ENCODE measurements at places on chromosomes 13 and 19. TPM values are rescaled to one million over a fixed set of nuclear protein-coding genes. Genes with fewer than 3 reads are reported as not detected.

- H3K4me3 ChIP-seq, result no peak overlapping the region
- no peaks in the 10 kb centered on the region for H3K27me3 ChIP-seq
- H3K36me3 ChIP-seq, result peaks cover 7% of the 10 kb centered on the region
- peaks cover 18% of the 10 kb centered on the region for H3K4me1 ChIP-seq
- DNase-seq, result no peak
Observed at GRCh38 chr13:36328821-36329220, 17.4 kb downstream of the SPART start.

- no peaks in the 10 kb centered on the region for H3K4me1 ChIP-seq
- H3K4me3 ChIP-seq, result no peak overlapping the region
- H3K27ac ChIP-seq, result no peak overlapping the region
- H3K27me3 ChIP-seq, result no peaks in the 10 kb centered on the region
- DNase-seq, result no peak
Observed at GRCh38 chr13:65789815-65790214, 1440.3 kb downstream of the PCDH9 start.

DNA sequence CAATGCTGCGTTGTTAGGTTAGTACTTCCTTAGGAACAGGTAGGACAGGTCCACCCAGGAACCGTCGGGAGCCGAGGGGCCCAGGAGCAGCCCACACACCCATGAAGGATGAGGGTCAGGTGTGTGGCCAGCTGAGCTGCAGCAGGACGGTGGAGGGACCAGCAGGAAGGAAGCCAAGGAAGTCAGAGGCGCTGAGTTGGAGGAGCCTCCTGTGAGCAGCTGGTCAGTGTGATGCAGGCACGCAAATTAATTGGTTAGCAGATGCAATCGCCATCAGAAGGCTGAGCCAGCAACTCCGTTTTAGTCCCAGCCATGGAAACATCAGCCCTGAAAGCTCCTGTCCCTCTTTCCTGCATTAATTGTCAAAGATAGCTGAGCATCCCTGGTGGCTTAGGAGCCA lies 114.9 kb upstream of the SOX1 start:
- no peak overlapping the region for H3K27ac ChIP-seq

GRCh38 chr13:21229241-21230024 lies 53.0 kb downstream of the MRPL57 start:
- H3K27me3 ChIP-seq, result peaks cover 37% of the 10 kb centered on the region
- H3K27ac ChIP-seq, result no peak overlapping the region
- DNase-seq, result no peak

DNA sequence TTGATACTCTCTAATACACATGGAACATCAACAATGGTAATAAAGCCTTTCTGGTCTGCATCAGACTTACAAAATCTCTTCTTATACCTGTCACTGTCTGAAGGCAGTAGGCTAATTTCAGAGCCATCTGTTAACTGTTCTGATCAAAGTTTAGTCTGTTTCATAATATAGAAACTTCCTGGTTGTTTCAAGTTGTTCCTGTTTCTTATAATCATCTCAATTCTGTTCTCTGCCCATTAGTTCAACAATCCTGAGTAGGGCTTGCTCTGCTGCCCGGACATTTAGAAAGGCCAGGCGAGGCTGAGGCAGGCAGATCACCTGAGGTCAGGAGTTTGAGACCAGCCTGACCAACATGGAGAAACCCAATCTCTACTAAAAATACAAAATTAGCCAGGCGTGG lies 5.4 kb upstream of the ZSCAN5A start:
- H3K4me1 ChIP-seq, result peaks cover 3% of the 10 kb centered on the region
- no peak overlapping the region for H3K27ac ChIP-seq
- no peak for DNase-seq
- no peak overlapping the region for H3K4me3 ChIP-seq

GRCh38 chr13:111668451-111668850 lies 348.0 kb downstream of the TEX29 start:
- peaks cover under 1% of the 10 kb centered on the region for H3K4me1 ChIP-seq
- DNase-seq, result no peak
- no peaks in the 10 kb centered on the region for H3K36me3 ChIP-seq
- no peak overlapping the region for H3K27ac ChIP-seq

GRCh38 chr13:23622985-23623384 lies 52.8 kb downstream of the TNFRSF19 start:
- no peak overlapping the region for H3K4me3 ChIP-seq
- no peak for DNase-seq
- H3K27me3 ChIP-seq, result peaks cover 29% of the 10 kb centered on the region

Gene VSTM2B
- total RNA-seq, result not detected

Gene SHISA7
- total RNA-seq, result not detected

Gene FGF22
- 0.68 TPM for total RNA-seq

Measured in T-helper 17 cell (primary cell).